SJSA1 (cell line): ENCODE measurements at places on chromosomes 16 and 17.

- no peak for DNase-seq
Observed at GRCh38 chr17:41020336-41020735, 6.7 kb downstream of the KRTAP1-5 start.

DNA sequence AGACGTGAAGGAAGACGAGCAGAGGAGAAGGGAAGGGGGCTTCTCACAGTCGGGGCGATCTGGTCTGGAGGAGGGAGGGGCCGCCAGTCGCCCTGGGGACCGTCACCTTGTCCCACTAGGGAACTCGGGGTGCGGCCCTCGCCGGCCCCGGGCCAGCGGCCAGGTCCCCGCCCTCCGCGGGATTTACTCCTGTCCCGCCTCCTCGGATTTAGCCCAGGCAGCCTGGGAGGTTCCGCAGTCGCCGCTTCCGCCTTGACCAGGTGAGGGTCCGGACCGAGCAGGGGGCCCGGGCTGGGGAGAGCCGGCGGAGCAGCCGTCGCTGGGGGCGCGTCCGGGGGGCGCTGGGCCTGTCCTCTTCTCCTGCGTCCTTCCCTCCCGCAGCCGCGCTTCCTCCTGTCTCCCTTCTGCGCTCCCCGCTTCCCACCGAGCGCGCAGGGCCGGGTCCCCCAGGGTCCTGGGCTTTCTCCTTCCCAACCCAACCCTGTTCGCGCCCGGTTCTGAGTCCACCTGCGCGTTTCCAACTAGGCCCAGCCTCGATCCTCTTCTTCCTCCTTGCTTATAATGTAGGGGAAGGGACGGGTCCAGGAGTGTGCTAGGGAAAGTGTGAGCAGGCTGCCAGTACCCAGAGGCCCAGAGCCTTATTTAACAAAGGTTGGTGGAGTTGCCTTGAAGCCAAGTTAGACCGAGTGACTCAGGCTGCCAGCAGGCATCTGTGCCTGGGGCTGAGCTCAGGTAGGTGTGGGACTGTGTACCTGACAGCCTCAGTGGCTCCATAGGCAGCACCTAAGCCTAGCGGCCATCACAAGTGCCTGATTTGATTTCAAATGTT is at the start of gene TNK1:
Gene TNK1, plus strand, starts transcription at position 235 of the 829 bp plus-strand sequence. CDS start 1,838 bp downstream, outside the sequence.
- DNase-seq: no peak

DNA sequence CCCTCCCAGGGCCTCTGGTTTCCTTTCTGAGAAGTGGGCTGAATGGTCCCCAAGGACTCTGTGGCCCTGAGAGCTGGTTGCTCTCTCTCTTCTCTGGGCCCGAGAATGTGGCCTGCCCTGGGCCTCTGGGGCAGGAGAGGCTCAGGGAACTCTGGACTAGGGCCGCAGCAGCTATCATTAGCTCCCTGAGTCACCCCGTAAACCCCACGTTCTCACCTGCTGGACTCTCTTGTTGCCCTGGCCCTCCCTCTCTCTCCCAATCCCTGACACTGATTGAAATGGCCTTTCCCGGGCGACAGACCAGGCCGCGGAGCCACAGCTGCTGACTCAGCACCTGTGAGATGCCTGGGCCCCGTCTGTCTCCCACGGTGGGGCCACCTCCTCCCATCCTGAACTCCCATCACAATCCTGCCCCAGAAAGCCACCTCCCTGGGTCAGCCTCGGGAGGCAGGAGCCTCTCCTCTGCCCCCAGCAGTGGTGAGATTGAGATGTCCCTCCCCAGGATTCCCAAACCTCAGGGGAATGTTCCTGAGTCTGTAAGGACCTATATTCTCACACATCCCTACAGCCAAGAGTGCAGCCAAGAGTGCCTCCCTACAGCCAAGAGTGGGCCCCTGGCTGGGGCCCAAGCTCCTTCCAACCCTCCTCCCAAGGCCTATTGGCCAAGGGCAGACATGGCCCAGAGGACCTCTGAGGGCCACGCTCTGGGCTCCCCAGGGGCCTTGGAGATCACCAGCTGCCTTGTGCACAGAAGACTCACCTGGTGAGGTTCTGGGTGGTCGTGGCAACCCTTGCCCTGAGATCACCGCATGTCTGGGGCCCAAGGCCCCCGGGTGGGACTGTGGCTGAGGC is 470 bp downstream of the TRPV3 start:
- DNase-seq: no peak

- no peak for DNase-seq
Observed at GRCh38 chr16:81539009-81539758, 94.6 kb downstream of the CMIP start.

- DNase-seq: peak; percentile 78
Observed at GRCh38 chr17:30961209-30962188, 9.3 kb upstream of the RNF135 start.

GRCh38 chr17:76866774-76867577 is 1.2 kb upstream of the MGAT5B start:
- peak; percentile 79 for DNase-seq

DNA sequence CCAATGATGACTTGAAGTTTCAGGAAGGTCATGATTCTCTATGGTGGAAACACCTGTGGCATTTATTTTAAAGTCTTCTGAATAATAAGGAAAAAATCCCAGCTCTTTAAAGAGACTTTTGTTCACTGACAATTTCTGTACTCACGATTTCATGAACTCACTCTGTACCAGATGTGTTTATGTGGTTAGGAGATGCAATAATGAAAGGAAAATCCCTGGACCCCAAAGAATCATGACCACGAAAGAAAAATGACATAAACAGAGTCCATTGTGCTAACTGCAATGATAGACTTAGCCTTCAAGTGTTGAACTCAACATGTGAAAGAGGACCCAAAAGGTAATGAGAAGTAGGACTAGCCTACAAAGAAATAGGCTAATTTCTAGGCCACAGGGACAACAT is 947.5 kb downstream of the CDH11 start:
- no peak for DNase-seq

DNA sequence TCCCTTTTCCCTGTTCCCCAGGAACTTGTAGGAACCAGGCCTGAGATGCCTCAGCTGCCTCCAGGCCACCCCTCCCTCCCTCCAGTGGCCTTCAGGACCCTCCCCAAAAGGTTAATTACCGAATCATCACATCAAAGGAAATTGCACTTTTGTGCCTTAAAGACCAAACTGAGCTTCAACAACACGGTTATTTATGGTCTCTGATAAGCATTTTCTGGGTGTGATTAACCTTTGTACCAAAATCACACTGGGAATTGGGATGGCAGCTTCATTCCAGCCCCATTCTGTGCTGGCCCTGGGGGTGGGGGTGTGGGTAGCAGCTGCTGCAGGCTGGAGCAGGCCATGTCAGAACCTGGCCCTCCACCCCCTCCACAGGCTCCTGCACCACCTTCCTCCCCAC is 16.7 kb downstream of the CRHR1 start:
- no peak for DNase-seq

DNA sequence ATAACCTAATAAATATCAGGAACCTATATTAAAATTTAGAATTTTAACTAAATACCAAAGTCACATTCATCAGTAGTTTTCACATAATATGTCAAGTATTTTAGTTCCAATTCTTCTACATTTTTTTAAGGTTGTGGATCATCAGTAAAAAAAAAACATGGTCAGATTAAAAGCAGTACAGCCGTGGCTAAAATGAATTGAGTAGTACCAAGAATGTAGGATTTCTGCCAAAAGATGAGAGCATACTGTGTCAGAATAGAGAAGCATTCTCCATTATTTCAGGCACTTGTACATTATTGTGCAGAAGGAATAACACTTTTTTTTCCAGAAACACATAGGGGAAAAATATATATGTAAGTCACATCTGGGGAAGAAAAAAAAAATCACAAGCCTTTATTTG is 1176.1 kb downstream of the CDH11 start:
- no peak for DNase-seq

DNA sequence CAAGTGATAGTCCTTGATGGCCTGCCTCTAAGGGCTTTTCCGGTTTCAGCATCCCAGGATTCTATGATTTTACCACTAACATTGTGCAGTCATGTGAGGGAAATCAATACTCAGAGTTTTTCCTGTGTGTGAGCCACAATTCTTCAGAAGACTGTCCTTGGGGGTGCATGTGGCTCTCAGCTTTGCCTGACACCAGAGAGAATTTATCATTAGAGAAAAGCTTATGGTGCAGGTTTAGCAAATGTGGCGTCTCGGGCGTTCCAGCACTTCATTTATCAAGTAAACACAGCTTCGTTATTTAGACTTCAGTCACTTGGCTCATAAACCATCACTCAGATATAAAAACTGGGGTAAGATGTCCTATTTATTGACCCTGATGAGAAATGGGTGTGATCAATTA is 62.8 kb downstream of the SPACA3 start:
- DNase-seq: no peak

DNA sequence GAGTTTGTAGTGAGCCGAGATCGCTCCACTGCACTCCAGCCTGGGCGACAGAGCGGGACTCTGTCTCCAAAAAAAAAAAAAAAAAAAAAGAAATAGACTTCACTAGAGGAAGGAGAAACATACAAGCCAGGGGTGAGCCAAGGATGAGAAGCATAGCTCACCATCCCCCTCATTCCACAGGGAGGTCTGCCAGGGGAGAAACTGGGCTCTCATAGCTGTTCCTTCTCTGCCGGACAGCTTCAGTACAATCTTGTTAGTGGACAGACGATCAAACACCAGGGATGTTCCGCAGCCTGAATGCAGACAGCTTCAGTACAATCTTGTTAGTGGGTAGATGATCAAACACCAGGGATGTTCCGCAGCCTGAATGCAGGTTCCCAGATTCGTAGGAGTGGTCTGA is 509.6 kb downstream of the CDH13 start:
- no peak for DNase-seq

- no peak for DNase-seq
Observed at GRCh38 chr17:45101883-45102811, 30.2 kb downstream of the PLCD3 start.

DNA sequence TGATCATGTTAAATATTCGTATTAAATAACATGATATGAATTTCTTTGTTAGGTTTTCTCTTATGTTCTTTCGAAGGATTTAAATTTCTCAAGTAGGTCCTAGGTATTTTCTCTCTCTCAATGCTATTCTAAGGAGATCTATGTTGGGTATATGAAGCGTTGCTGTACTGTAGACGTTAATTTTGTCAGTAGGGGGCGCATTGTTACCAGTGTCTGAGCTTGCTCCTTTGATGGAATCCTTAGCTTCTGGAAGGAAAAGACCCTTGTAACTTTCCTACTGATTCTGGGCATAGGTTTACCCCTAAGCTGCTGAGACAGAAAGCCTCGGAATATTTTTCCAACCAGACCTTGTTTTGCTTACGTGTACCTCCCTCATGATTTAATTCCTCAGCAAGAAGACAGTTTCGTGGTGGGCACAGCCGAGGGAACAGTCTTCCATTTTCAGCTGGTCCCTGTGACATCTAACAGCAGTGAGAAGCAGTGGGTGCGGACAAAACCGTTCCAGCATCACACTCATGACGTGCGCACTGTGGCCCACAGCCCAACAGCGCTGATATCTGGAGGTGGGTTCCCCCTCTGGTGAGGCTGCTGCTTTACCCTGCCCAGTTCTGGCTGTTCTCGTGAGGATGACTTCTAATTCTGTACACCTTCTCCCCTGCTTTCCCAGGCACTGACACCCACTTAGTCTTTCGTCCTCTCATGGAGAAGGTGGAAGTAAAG is 17.9 kb downstream of the UTP4 start:
- peak; percentile 52 for DNase-seq

DNA sequence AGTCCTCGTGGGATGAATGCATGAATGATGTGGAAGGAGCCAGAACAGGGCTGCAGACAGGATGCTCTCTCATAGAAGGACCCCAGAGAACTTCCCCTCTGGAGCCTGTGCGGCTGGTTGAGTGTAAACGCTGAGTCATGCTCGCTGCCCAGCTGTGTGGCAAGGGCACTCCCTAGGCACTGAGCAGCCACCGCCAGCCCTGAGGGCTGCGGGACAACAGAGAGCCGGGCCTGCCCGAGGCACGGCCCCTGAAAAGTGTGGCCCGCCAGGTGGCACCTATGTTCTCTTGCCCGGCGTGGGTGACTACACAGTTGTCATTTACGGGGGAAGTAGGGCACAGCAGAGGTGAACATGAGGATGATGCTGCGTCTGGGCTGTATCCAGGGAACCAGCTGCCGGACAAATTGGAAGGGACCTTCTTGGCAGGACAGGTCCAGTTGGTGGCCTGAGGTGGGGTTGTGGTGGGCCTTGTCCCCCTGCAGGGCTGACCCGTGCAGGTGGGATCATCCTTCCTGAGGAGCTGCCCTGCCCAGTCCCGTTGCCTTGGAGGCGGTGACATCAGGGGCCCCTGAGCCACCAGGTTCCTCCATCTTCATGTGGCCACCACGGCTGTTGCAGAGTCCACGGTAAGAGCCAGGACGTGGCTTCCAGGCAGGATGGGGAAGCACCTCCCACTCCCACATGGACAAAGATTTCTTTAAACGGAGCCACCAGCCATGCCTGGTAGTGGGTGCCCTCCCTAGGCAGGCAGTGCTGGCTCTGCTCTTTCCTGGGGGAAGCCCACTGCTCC is 94.8 kb upstream of the CBX4 start:
- peak; percentile 77 for DNase-seq

GRCh38 chr16:83336603-83337002 is 471.2 kb upstream of the HSBP1 start:
- no peak for DNase-seq

DNA sequence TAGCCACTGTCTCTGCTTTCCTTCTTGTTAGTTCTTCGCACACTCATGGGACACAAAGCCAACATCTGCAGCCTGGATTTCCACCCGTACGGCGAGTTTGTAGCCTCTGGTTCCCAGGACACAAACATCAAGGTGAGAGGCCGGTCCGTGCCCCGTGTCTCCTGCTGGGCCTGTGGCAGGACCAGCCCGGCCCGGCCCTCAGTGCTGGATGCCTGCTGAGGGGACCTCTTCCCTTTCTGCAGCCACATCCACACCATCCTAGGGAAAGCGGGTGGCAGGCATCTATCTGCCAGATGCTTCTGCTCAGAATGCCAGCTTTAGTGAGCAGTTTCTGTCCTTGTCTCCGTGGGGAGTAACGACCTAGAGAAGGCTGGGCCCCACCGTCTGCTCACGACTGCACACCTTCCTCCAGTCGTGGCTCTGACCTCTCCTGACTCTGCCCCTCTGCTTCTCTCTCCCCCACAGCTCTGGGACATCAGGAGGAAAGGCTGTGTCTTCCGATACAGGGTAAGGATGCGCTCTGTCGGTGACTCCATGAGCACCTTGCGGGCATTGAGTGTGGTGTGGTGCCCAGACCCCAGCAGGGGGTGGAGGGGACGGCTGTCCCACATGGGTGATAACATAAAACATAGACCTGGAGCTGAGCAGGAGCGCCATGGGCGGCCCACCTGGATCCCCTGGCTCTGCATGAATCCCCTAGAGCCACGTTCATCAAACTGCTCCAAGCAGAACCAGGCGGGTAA is 15.4 kb downstream of the KATNB1 start:
- DNase-seq: no peak

DNA sequence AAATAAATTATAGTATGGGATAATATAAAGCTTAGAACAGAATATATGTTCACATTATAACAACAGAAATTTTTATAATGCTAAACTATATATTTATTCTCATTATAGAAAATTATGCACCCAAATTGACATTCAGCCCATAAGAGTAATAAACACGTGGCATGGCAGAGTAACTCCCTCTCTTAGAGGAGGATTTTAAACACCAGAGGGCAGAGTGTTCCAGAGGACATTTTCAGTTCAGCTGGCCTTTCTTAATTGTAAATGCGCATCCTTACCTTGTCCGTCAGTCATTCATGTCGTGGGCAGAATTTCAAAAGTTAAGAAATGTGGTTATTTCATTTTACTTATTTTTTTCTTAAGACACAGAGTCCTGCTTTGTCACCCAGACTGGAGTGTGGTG is 147.1 kb downstream of the TANC2 start:
- DNase-seq: no peak

GRCh38 chr16:64771273-64771672 is 350.6 kb downstream of the CDH11 start:
- DNase-seq: no peak
